ENCODE measurements at places on chromosomes 4 and X.

DNA sequence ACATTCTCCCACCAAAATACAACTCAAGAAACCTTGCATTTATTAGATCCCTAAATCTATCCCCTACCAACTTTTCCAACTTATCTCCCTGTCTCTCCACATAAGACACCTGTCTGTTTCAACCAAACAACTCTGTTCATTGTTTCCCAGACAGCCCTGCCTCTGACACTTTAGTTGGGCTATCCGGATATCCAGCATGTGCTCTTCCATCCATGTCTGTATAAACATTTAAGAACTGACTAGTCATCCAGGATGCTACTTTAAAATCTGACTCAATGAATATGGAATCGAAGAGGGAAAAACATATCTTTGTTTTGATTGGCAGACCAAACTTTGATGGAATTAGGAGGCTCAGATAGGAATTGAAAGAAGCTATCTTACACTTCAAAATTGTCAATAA, 143.2 kb upstream of the DCAF8L1 start:
- no peak for DNase-seq

- DNase-seq: no peak
Measured at GRCh38 chr4:180734753-180735432, 1508.3 kb upstream of the TENM3 start.

DNA sequence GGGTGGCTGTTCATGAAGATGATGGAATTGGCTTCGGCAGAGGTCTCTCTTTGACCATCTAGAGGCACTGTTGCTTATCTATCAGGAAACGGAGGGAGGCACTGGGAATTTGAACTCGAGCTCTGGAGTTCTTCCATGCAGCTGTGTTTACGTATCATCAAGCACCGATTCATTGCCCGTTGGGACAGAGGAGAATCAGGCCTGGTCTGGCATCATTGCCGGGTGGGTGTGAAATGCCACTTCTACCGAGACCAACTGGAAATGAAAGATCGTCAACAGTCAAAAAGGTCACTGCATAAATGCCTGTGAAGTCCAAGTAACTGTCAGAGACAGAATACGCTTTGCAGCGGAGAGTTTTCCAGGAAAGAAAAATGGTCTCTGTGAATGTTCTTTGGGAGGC, 166.9 kb downstream of the ASMT start:
- no peak for DNase-seq

GRCh38 chr4:173391701-173392100, 7.2 kb downstream of the SCRG1 start:
- no peak for DNase-seq

DNA sequence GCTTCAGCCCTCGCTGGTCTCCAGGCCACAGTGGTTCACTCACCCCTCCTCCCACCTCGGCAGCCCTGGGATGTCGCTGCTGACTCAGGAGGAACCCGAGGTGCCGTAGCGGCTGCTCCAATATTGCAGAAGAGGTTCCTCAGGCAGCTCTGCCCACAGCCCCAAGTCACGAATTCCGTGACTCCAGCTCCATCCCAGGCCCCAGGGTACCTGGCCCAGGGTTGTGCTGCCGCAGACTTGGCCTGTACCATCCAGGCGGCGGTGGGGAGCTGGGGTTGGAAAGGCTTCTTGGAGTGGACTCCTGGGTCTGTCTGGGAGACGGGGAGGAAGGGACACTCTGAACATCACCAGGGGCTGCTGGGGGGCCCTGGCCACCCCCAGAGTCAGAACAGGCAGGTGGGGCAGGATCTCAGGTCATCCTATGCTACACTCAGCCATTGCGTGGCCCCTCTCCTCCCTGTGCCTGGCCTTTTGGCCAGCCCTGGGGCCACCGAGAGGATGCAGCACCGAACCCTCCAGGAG, 728 bp upstream of the HGFAC start:
- no peak for DNase-seq

DNA sequence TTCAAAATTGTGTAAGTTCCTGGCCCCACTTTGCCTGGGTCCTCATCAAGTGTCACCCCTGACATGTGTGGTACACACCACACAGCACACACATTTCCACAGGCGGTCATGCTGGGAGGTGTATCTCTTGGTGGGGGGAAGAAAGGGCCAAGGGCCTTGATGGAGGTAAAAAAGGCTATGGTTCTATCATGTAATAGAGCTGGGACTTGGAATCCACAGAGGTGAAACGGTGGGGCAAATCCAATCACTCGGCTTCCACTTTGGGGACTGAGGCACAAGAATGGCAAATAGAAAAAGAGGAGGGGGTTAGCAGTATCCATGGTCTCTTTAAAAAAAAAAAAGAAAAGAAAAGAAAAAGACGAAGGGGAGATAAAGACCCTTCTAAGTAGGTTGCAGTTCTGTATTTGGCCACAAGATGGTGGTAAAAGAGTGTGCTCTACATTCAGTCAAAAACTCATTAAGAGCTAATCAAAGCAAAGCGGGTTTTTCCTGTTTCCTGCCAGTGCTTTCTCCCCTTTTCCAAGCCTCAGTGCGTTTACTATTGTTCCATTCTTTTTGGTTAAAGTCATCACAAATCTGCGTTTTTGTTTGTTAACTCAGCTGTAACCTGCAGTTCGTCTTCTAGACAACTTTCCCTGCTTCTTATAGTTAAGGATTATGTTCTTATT, 37.0 kb upstream of the ATP6AP2 start:
- no peak for DNase-seq

Measured in ecto neural progenitor cell (in vitro differentiated cells).